ENCODE measurements at places on chromosomes 1 and 21. TPM values are rescaled to one million over a fixed set of nuclear protein-coding genes. Genes with fewer than 3 reads are reported as not detected.

The KCNK1 gene
- polyA plus RNA-seq = 8.9 TPM

The TCHH gene
- polyA plus RNA-seq = 0.06 TPM

The JMJD4 gene
- polyA plus RNA-seq = 18.9 TPM

The PLD5 gene
- polyA plus RNA-seq = 0.14 TPM

The SLC35D1 gene
- 3.4 TPM for polyA plus RNA-seq

The CELA3A gene
- polyA plus RNA-seq = 0.26 TPM

The S100A1 gene
- polyA plus RNA-seq = 0.31 TPM

The NTNG1 gene
- polyA plus RNA-seq = 0.83 TPM

The TMEM200B gene
- 3.4 TPM for polyA plus RNA-seq

The HPCA gene
- 0.19 TPM for polyA plus RNA-seq

GRCh38 chr1:44239961-44240371 lies 26.7 kb downstream of the DMAP1 start:
- peak; percentile 24 for DNase-seq

DNA sequence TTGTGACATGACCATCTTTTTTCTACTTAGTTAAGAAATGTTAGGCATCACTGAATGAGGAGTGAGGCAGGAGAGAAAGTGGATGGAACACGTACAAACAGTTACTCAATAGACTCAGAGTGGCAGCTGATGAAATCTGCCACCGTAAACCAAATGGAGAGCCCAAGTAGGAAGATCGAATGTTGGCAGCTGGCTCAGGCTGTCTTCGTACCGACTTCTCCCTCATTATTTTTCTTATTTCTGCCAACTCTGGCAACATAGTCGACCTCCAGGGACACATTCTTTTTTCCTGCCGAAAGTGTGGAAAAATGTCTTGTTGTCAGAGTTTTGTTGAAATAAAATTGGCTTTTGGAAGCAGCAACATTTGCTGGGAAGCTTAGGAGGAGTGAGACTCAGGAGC lies 143.3 kb downstream of the GREM2 start:
- peak; percentile 39 for DNase-seq

DNA sequence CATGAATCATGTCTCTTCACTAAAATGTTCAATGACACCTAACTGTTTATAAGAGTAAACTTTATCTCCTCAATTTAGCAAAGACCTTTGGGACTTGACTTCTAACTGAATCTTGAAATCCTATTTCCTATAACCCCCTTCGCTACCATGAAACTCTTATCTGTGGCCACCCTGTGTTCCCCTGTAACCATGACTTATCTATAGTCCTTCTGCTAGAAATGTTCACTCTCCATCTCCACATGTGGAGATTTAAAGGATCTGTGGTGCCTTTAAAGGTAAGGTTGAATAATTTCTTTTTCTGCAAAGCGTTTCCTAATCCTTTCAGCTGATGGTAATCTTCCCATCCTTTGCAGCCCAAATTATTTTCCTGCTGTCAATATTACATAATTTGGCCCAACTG lies 436.3 kb upstream of the RUNX1 start:
- DNase-seq = no peak

GRCh38 chr21:27646691-27647090 lies 679.8 kb upstream of the ADAMTS5 start:
- DNase-seq = no peak

GRCh38 chr1:33045246-33045645 lies 8.6 kb upstream of the AK2 start:
- DNase-seq = no peak

GRCh38 chr1:207022996-207023679 lies 9.4 kb downstream of the C1orf116 start:
- no peak for DNase-seq

DNA sequence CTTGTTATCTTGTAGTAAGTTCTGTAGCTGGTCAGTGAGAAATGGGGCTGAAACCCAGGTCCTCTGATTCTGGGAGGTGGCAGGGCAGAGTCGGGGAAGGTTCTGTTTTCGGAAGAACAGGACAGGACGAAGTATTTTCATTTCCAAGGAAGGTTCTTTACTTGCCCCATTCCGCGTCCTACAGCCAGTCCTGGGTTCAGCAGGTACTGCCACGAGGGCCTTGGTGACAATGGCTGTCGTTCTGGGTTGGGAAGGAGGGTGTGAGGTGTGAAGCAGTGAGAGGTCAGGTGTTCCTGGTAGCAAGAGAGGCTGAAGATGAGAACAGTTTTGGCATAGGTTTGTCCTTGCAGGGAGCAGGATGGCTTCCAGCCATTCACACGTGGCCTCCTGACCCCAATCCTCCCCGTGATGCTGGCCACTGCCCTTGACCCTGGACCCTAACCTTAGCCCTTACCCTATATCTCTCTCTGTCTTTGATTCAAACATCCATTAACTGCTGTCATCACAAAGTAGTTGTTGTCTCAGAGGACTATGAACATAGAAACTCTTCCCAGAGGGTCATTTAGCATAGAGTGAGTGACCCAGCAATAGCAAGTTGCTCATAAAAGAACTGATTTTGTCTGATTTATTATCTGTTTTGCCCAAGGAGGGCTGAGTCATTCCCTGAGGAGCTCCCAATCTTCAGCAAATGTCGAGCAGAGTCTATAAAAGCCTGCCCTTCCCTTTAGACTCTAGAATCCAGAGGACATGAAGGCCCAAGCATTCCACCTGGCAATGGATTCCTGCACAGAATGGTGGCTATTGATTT lies 25.0 kb downstream of the VASH2 start:
- no peak for DNase-seq

DNA sequence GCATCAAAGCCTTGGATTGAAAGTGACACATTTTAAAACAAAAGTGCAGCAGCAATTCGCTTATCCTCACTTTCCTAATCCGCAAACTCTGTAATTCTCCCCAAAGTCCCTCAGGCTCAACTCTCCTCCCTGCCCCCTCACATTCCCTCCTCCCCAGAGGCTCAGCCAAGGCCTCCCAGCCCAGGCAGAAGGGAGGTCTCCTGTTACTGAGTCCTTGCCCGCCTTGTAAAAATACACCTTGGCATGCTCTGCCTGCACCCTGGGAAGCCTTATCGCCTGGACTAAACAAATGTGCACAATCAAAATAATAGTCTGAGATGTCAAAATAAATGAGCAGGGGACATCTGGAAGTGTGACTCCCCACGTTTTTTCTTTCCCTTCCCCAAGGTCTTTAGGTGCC lies 109.7 kb downstream of the PLXNA2 start:
- no peak for DNase-seq

- peak; percentile 61 for DNase-seq
These were observed 10.1 kb downstream of the CFAP45 start for GRCh38 chr1:159889821-159890252.

DNA sequence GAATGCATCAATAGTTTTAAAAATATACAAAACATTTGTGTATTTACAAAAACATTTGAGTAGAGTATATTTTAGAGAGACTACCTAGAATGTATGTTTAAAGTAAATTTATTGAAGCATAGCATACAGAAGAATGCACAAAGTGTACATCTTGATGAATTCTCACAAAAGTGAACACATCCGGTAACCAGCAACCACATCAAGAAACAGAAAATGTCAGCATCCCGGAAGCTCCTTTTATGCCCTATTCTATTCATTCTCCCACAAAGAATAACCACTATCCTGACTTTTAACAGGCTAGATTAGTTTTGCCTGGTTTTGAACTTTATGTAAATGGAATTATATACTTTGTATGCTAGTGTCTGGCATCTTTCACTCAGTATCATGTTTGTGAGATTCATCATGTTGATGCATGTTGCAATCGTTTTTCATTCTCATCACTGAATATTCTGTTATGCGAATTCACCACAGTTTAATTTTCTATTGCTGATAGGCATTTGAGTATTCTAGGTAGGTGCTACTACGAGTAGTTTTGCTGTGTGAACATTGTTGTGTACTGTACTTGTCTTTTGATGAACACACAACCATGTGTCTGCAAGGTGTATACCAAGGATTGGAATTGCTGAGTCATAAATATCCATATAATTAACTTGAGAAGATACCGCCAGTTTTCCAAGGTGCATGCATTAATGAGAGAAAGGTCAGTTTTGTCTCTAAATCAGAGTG lies 75.4 kb downstream of the CACHD1 start:
- DNase-seq = no peak

DNA sequence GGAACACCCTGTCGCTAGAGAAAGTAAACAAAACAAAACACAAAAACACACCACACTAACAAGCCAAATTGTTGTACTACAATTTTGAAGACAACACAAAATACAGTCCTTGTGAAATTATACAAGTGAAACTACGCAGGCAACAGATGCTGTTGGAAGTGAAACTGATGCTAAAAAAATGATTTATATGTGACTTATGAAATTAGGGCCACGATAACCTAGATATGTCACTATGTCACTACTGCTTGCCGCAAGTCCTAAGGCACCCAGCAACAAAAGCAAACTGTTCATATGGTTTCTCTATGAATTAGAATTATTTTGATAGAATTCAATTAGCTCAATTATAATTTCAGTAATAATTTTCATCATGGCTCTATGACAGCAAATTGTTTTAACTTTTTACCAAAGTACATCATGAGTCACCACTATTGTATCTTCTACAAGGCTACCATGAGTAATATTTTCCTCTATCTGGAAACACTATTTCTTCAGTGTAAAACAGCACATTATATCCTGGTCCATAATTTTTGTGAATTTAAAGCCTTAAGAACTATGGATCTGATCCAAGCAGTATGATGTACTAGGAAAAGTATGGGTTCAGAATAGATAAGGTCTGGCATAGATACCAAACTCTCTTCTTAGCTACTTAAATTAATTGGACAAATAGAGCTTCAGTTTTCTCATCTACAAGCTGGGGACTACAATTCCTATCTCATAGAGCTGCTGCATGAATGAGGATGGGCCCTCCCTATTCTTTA lies 216.3 kb downstream of the COL11A1 start:
- no peak for DNase-seq

- peak; percentile 37 for DNase-seq
These were observed 77.4 kb upstream of the SLC2A1 start for GRCh38 chr1:43035821-43036741.

DNA sequence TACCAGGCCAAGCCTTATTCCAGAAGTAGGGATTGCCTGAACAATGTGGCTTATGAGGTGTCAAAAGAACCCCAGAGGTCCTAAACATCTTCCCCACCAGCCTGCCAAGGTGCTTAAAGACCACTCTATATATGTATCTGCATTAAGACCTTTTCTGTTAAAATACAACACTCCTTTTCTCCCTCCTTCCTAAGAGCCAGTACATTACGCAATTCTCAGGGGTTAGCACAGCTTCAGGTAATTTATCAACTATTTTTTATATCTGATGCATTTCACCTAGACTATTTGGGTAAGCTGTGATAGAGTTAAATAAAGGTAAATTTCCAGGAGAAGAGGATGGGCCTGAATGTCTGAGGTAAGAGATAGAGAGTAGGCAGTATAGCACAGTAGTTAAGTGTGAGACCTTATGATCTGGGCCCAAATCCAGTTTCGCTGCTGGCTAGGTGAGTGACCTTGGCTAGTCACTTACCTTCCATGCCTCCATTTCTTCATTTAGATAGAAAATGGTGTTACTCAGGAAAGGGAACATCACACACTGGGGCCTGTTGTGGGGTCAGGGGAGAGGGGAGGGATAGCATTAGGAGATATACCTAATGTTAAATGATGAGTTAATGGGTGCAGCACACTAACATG lies 5.1 kb upstream of the CCN1 start:
- DNase-seq = no peak

- DNase-seq = no peak
These were observed 35.4 kb downstream of the GPR3 start for GRCh38 chr1:27427816-27428315.

- no peak for DNase-seq
These were observed 40.4 kb downstream of the KRTAP10-1 start for GRCh38 chr21:44499631-44500030.

- DNase-seq = no peak
These were observed 23.6 kb downstream of the ACOT7 start for GRCh38 chr1:6370006-6370405.

DNA sequence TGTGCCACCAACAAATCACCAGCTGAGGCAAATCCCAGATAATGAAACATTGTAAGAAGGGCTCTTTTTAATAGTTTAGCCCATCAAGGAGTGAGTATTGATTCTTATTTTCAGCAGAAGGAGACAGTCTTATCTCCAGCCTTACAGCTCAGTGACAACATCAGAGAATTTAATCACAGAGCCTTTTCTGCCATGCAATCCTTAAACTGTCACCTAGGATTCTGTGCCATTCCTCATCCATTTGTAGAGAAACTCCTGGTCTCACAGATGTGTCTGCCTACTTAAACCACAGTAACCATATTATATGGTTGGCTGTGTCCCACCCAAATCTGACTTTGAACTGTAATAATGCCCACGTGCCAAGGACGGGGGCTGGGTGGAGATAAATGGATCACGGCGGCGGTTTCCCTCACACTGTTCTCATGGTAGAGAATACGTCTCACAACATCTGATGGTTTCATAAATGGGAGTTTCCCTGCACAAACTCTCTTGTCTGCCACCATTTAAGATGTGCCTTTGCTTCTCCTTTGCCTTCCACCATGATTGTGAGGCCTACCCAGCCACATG lies 217.7 kb downstream of the RERE start:
- no peak for DNase-seq

GRCh38 chr1:44775930-44776729 lies 790 bp downstream of the RPS8 start:
- no peak for DNase-seq

GRCh38 chr1:78527706-78528105 lies 36.9 kb downstream of the PTGFR start:
- DNase-seq = no peak

- no peak for DNase-seq
These were observed 189.5 kb upstream of the GREM2 start for GRCh38 chr1:240801442-240801841.

GRCh38 chr1:155206891-155207805 lies 549 bp downstream of the THBS3 start:
- peak; percentile 84 for DNase-seq

DNA sequence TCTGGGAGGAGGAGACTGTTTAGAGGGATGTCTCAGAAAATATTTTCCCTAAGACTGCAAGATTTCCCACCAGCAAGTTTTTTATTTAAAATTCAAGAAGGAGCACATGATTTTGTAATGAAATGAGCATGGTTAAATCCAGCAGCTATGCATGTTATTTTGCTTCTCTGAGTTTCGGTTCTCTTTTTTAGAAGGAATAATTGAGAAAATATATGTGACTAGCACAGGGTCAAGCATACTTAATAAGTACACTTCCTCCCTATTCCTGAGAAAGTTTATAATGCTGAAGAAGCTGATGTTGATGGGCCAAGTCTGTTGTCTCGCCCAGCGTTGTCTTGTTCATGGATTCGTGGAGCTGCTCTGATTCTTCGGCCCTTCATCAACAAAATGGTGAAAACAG lies 51.2 kb downstream of the EXO1 start:
- DNase-seq = no peak

DNA sequence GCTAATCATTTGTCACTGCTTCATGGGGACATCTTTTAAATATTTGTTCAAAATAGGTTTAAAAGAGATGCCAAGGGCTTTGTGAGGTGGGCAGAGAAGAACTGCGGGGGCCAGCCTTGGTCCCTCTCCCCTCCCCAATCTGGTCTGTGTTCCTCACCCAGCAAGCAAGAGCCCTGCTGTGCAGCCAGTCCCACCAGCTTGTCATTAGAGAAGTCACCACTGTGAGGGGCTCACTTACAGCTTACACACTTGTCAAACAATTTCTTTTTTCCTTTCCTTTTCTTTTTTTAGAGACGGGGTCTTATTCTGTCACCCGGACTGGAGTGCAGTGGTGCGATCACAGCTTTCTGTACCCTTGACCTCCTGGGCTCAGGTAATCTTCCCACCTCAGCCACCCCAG lies 10.4 kb upstream of the CDK18 start:
- no peak for DNase-seq
